Large intestine (tissue), 12 donors: ENCODE measurements at places on chromosomes 2 and 18. TPM values are rescaled to one million over a fixed set of nuclear protein-coding genes. Genes with fewer than 3 reads are reported as not detected.

Gene ZNF892
- polyA plus RNA-seq = 1.6 TPM

Gene AMER3
- polyA plus RNA-seq = 1.3 TPM

Gene OXER1
- polyA plus RNA-seq = 12.2 TPM

Gene TDRD15
- polyA plus RNA-seq = not detected

Gene LAMA3
- 48.8 TPM for polyA plus RNA-seq

Gene RAD51AP2
- polyA plus RNA-seq = 0.06 TPM

Gene LAMA1
- 2.3 TPM for polyA plus RNA-seq

Gene ATP6V1C2
- 11.6 TPM for polyA plus RNA-seq

Gene CAPN14
- polyA plus RNA-seq = 0.13 TPM

GRCh38 chr2:187055463-187055862, 206.5 kb upstream of the ZSWIM2 start:
- peaks cover 3% of the 10 kb centered on the region for H3K4me1 ChIP-seq
- DNase-seq = peak; percentile 18
- no peaks in the 10 kb centered on the region for H3K27me3 ChIP-seq
- H3K4me3 ChIP-seq = no peak overlapping the region
- H3K27ac ChIP-seq = no peak overlapping the region

- H3K36me3 ChIP-seq = no peaks in the 10 kb centered on the region
- H3K27me3 ChIP-seq = no peaks in the 10 kb centered on the region
- peak overlapping the region; percentile 83 for H3K4me3 ChIP-seq
- DNase-seq = peak; percentile 80
- peak overlapping the region; percentile 97 for H3K27ac ChIP-seq
Observed at GRCh38 chr18:62715759-62716615, 646 bp downstream of the PHLPP1 start.

- H3K27me3 ChIP-seq = no peaks in the 10 kb centered on the region
- no peak overlapping the region for H3K27ac ChIP-seq
- H3K4me3 ChIP-seq = no peak overlapping the region
- H3K36me3 ChIP-seq = no peaks in the 10 kb centered on the region
- peaks cover 20% of the 10 kb centered on the region for H3K4me1 ChIP-seq
Observed at GRCh38 chr2:36382472-36382871, 26.9 kb downstream of the CRIM1 start.

GRCh38 chr18:985212-985661, 80.6 kb downstream of the ADCYAP1 start:
- no peaks in the 10 kb centered on the region for H3K36me3 ChIP-seq
- H3K27ac ChIP-seq = no peak overlapping the region
- DNase-seq = no peak
- no peaks in the 10 kb centered on the region for H3K27me3 ChIP-seq

DNA sequence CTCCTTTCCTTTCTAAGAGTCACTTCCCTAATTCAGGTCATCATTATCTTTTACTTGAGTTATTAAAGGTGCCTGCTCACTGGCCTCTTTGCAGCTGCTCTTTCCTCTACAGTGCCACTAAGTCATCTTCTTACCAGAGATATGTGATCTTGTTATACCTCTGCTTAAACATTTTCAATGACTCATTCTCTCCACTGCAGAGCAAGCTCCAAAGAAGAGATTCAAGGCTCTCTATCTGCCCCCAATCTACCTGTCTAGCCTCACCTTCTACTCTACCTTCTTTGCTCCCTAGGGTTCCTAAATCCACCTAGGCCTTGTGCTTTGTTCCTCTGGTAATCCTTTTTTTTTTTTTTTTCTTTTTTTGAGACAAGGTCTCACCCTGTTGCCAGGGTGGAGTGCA, 3.1 kb downstream of the ARHGEF33 start:
- no peaks in the 10 kb centered on the region for H3K36me3 ChIP-seq
- no peak for DNase-seq
- H3K27ac ChIP-seq = no peak overlapping the region
- H3K27me3 ChIP-seq = no peaks in the 10 kb centered on the region
- H3K4me3 ChIP-seq = no peak overlapping the region

GRCh38 chr18:5429681-5430080, 114.1 kb downstream of the EPB41L3 start:
- H3K4me3 ChIP-seq = no peak overlapping the region
- H3K36me3 ChIP-seq = peaks cover 2% of the 10 kb centered on the region
- no peak overlapping the region for H3K27ac ChIP-seq
- no peaks in the 10 kb centered on the region for H3K27me3 ChIP-seq
- no peak for DNase-seq
- no peaks in the 10 kb centered on the region for H3K4me1 ChIP-seq

- no peak overlapping the region for H3K27ac ChIP-seq
- peaks cover 6% of the 10 kb centered on the region for H3K4me1 ChIP-seq
- H3K27me3 ChIP-seq = no peaks in the 10 kb centered on the region
- no peaks in the 10 kb centered on the region for H3K36me3 ChIP-seq
- no peak overlapping the region for H3K4me3 ChIP-seq
- no peak for DNase-seq
Observed at GRCh38 chr18:12468445-12468844, 60.7 kb downstream of the PRELID3A start.

GRCh38 chr2:30677861-30678385, 129.3 kb downstream of the CAPN13 start:
- H3K36me3 ChIP-seq = no peaks in the 10 kb centered on the region
- no peaks in the 10 kb centered on the region for H3K27me3 ChIP-seq
- no peak overlapping the region for H3K27ac ChIP-seq
- no peak for DNase-seq
- H3K4me3 ChIP-seq = no peak overlapping the region

DNA sequence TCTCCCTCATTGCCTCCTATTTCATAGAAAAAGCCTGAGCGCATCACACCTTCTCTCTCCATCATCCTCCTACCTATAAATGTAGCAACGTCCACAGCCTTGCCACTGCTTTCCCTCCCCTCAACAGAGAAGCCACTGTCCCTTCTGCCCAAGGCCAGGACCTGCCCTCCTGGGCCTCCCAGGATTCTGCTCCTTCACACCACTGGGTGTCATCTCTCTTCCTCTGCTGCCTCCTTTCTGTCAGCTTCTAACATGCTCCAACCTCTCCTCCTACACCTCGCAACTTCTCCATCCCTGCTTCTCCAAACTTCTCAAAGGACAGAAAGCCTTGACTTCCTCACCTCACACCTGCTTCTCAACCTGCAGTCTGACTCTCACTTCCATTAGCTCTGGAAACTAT, 21.2 kb upstream of the ME2 start:
- peaks cover 29% of the 10 kb centered on the region for H3K4me1 ChIP-seq
- no peak for DNase-seq
- no peaks in the 10 kb centered on the region for H3K36me3 ChIP-seq

DNA sequence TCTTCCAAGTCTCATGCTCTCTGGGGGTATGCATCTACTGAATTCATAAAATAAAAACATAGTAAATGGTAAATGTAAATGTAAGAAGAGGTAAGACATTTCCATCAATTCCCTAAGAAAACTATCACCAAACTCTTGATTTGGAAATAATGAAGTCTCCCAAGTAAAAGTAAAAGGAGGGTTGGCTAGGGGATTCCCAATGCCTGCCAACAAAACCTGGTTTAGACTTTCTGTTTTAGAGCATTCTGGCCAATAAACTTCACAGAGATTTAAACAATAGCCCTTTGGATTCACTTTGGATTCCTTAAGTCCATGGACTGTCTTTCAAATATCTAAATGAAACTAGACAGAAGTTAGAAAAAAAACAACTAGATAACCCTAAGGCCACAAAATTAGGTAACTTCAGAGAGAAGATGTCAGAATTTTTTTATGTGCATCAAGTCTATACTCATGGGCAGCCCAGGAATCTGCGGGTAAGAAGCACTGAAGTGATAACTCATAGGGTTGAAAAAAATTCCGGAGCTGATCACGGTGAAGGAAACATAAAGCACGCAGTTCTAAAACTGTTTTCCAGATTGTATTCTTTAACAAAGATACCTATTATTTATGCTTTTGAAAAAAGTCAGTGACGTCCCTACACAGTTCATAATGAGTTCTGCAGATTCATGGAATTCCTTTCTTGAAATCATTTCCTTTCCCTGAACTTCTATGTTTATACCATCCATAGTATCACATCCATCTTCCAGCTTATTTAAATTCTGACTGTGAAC, 263.6 kb downstream of the AFF3 start:
- H3K36me3 ChIP-seq = no peaks in the 10 kb centered on the region
- H3K27me3 ChIP-seq = no peaks in the 10 kb centered on the region
- H3K27ac ChIP-seq = no peak overlapping the region
- H3K4me3 ChIP-seq = no peak overlapping the region
- H3K4me1 ChIP-seq = no peaks in the 10 kb centered on the region

DNA sequence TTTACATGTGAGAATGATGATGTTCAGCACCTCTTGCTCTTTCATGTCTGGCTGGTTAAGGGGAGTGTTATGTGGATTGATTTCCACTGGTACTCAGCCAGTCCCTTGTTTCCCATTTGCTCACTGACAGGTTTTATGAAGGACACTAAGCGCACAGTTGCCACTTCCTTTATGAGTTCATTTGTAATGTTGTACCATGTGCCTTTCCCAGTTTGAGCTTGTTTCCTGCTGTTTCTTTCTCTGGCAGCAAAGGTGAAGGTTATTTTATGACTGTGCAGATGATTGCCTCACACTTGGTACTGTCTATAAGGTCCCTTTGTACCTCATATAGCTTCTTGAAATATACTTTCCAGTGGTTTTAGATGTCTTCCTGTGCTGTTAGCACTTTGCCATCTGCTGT, 1700.5 kb upstream of the TMEFF2 start:
- H3K27ac ChIP-seq = no peak overlapping the region
- no peaks in the 10 kb centered on the region for H3K27me3 ChIP-seq
- no peaks in the 10 kb centered on the region for H3K36me3 ChIP-seq
- no peaks in the 10 kb centered on the region for H3K4me1 ChIP-seq
- no peak for DNase-seq

DNA sequence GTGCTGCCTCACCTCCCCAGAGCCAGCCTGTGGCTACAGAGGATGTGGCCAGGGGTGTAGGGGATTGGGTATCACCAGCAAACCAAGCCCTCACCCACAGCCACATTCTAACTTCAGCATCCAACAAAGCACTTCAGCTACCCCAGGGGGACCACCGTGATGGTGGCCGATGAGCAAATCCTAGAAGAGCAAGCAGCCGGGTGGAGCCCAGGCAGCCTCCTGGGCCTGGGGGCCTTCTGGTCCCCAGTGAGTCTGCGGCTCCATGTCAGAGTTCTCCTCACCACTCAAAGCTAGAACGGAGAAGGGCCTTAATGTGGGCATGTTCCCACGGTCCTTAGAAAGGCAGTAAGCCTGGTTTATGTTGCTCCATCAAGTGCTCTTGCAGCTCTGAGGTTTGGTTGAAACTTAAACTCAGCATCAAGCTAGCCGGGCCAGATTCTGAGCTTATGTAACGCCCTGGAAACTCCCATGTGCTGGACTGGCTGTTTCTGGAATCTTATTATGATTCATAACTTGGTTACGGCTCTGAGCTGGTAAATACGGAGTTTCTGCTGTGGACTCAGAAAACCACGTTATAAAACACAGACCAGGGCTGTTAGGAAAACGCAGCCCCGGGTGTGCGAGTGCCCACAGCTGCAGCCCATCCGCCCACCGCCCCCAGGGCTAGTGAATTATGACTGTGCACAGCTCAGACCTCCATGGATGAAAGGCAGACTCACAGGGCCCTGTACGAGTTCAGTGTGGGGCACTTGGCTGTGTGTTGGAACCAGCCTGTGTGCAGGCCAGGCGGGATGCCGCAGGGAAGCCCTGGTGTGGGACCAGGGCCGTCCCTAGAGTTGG, 99.8 kb downstream of the SEPTIN10 start:
- no peaks in the 10 kb centered on the region for H3K36me3 ChIP-seq
- H3K27me3 ChIP-seq = no peaks in the 10 kb centered on the region
- H3K4me1 ChIP-seq = peaks cover 5% of the 10 kb centered on the region
- H3K4me3 ChIP-seq = no peak overlapping the region
- peak; percentile 33 for DNase-seq

DNA sequence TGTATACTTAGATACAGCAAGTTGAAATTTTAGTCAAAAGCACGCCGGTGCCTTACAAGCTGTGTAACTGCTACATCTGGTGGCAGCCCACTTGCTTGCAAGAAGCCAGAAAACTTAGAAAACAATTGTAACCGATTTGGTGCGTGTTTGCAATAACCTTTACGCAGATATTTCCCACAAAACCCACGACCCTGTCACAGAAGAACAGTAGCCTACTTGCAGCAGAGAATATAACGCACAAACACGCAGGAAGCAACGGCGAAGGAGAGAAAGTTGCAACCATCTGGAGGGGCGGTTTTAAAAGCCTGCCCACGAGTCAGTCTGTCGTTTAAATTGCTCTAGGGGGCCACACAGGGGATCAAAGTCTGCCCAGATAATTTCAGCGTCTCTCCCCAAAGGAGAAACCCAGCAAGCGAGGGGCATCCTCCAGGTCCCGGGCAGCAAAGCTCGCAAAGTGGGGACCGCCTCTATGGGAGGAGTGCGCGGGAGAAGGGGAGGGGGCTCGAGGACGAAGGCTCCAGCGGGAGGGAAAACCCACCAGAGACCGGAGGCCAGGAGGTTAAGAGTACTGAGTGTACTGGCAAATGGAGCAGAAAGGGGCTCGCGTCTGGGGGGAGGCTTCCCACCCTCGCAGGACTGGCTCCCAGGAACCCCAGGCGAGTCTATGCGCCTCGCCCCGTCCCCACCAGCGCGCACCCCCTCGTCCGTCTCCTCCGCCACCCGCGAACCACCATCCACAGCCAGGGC, 1.1 kb downstream of the TLK1 start:
- no peaks in the 10 kb centered on the region for H3K36me3 ChIP-seq
- no peaks in the 10 kb centered on the region for H3K27me3 ChIP-seq
- peak overlapping the region; percentile 96 for H3K27ac ChIP-seq
- peak overlapping the region; percentile 96 for H3K4me3 ChIP-seq
- peak; percentile 79 for DNase-seq

DNA sequence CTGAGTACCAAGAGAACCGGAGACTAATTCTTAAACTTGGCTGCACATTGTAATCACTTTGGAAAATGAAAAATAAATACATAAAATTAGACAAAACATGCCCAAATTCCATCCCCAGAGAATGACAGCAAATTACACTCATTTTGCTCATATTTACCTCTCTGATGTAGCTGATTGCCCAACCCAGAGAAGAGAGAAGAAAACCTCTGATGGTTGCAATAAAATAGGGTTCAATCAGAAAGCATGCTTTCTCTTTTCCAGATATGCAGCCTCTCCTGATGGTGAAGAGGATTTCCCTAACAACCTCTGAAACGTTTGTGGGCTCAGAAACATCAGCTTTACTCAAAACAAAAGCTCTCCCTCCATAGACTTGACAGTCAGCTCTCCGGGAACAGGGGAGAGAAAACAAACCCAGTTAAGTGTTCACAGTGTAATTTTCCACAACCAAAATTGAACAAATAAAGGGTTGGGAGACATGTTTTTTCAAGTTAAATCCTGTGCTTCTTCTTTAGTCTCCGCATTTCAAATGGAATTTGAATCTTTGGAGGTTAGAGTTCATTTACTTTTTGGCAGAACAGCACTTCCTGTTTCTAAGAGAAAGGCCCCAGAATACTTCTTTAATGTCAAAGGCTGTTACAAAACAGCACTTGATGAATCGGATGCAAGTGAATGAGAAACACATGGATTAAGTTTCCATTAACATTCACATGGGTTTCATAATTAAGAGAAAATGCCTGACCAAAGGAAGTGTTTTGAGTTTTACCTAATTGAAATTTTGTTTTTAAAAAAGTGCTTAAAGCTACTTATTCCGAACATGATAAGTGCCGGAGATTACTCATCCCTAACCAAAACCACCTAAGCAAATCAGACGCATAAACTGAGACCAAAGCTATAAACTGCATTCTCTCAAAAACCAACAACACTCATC, 570.1 kb upstream of the SYT4 start:
- peak overlapping the region; percentile 14 for H3K27ac ChIP-seq
- DNase-seq = peak; percentile 2
- H3K4me1 ChIP-seq = no peaks in the 10 kb centered on the region
- H3K27me3 ChIP-seq = no peaks in the 10 kb centered on the region
- no peak overlapping the region for H3K4me3 ChIP-seq
